ENCODE measurements at places on chromosomes 12 and 14.

DNA sequence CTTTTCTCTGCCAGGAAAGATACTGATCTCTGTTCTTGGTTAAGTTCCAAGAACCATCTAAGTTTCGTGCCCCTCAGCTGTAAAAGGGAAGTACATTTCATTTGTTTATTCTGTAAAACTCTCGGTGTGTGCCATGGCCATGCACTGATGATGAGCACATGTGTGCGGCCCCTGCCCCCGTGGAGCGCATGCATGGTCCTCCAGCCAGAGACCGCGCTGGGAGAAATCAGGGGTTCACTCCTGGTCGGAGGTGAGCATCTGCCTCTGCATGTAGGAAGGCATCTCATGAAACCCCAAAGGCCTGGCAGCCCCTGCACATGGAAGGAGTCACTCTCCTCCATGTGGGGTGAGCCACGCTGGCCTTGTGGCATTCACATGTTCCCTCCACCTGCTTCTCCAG lies 102.5 kb upstream of the RTL1 start:
- DNase-seq = no peak

- no peak for DNase-seq
These were observed 5.0 kb upstream of the DUSP6 start for GRCh38 chr12:89357297-89357730.

GRCh38 chr12:112361271-112361670 lies 21.0 kb downstream of the HECTD4 start:
- no peak for DNase-seq

GRCh38 chr12:94305130-94305957 lies 154.3 kb downstream of the CEP83 start:
- DNase-seq = no peak

GRCh38 chr12:24138041-24138440 lies 188.6 kb upstream of the SOX5 start:
- DNase-seq = no peak

All from T-helper 22 cell (primary cell).